Natural killer cell (primary cell): ENCODE measurements at places on chromosomes 12 and 14.

DNA sequence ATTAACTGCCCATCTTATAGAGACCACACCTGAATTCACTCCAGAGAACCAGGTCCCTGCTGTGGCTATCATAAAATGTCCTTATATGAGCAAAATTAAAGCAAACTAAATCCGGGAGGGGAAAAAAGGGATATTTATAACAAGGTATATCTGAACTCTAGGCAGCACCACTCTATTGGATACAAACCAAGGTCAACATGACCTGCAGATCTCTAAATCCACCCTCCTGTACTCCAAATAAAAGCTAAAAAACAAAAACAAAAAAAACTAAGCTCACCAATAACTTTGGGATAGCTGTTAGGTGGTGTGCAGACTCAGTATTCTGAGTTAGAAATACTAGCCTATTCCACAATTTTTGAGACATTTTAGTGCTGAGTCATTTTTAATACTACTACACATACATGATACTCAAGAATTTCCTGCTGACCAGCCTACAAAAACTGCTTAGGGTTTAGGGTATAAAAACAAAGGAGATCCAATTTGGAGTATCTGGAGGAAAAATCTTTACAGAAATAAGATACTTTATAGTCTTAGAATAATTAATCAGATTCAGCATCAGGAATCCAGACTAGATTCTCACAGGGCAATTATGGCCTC is 46.6 kb upstream of the LTBP2 start:
- DNase-seq = no peak
- H3K4me1 ChIP-seq = no peaks in the 10 kb centered on the region
- H3K4me3 ChIP-seq = no peak overlapping the region
- H3K27me3 ChIP-seq = no peaks in the 10 kb centered on the region
- H3K36me3 ChIP-seq = peaks cover 38% of the 10 kb centered on the region
- no peak overlapping the region for H3K27ac ChIP-seq

DNA sequence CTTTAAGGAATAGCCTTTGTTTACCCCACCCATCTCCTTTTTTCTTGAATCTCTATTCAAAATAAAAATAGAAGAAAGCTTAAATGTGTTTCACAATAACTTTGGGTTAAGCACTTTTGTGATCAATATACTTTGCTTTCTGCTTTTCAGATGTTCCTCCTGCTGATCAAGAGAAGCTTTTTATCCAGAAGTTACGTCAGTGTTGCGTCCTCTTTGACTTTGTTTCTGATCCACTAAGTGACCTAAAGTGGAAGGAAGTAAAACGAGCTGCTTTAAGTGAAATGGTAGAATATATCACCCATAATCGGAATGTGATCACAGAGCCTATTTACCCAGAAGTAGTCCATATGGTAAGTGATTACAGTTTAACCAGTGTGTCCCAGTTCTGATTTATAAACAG is 95.0 kb downstream of the PPP2R5C start:
- no peak overlapping the region for H3K27ac ChIP-seq
- H3K4me1 ChIP-seq = peaks cover 38% of the 10 kb centered on the region
- H3K4me3 ChIP-seq = no peak overlapping the region
- no peak for DNase-seq
- H3K27me3 ChIP-seq = no peaks in the 10 kb centered on the region

DNA sequence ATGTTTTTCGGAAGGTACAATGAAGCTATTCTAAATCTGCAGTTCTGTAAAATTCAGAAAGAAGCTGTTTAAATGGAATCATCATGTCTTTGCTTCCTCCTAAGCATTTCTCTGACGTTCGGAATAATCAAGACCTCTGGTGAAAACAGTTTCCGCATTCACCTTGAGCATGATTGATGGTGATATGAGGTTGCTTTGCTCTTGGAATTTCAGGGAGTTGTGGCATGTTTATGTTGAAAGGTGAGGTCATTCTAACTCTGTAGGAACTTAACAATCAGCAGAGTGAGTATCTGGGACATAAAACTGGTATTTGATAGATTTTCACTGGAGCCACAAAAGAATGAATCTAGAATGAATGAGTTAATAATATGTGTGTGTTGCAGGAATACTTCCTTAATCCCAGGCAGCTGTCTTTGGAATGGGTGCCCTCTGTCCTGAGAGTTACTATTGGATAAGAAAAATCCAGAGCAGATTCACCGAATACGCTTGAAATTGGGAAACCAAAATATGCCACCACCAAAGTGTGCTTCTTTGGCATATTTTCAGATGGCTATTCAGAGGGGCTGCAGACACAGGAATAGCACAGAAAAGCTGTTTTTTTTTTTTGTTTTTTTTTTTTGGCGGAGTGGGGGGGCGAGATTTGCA is 599.1 kb downstream of the CCER1 start:
- H3K27me3 ChIP-seq = no peaks in the 10 kb centered on the region
- H3K36me3 ChIP-seq = no peaks in the 10 kb centered on the region
- no peak overlapping the region for H3K4me3 ChIP-seq

GRCh38 chr12:79835377-79835843 is 99.5 kb downstream of the PPP1R12A start:
- peaks cover 3% of the 10 kb centered on the region for H3K4me1 ChIP-seq
- H3K36me3 ChIP-seq = peaks cover 16% of the 10 kb centered on the region
- no peak for DNase-seq
- H3K27me3 ChIP-seq = no peaks in the 10 kb centered on the region
- no peak overlapping the region for H3K4me3 ChIP-seq

GRCh38 chr14:59037086-59037485 is 151.4 kb upstream of the DAAM1 start:
- H3K4me1 ChIP-seq = no peaks in the 10 kb centered on the region
- no peak overlapping the region for H3K27ac ChIP-seq
- DNase-seq = no peak
- H3K4me3 ChIP-seq = no peak overlapping the region
- no peaks in the 10 kb centered on the region for H3K36me3 ChIP-seq

DNA sequence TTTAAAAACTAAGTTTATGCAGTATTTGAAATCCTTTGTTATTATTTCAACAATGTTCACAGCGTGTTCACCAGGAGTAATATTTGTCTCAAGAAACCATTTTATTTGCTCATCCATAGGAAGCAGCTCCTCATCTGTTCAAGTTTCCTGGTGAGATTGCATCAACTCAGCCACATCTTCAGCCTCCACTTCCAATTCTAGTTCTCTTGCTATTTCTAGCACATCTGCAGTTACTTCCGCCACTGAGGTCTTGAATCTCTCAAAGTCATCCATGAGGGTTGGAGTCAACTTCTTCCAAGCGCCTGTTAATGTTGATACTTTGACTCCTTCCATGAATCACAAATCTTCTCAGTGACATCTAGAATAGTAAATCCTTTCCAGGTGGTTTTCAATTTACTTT is 18.0 kb downstream of the CLEC9A start:
- no peaks in the 10 kb centered on the region for H3K4me1 ChIP-seq
- no peak overlapping the region for H3K4me3 ChIP-seq
- DNase-seq = no peak
- H3K36me3 ChIP-seq = no peaks in the 10 kb centered on the region
- peaks cover 3% of the 10 kb centered on the region for H3K27me3 ChIP-seq
- no peak overlapping the region for H3K27ac ChIP-seq

GRCh38 chr14:75559451-75560222 is 18.8 kb upstream of the FLVCR2 start:
- no peak overlapping the region for H3K4me3 ChIP-seq
- no peaks in the 10 kb centered on the region for H3K27me3 ChIP-seq
- H3K27ac ChIP-seq = no peak overlapping the region
- H3K4me1 ChIP-seq = peaks cover 5% of the 10 kb centered on the region
- H3K36me3 ChIP-seq = no peaks in the 10 kb centered on the region
- no peak for DNase-seq

GRCh38 chr14:72852194-72852593 is 41.7 kb downstream of the DPF3 start:
- H3K4me1 ChIP-seq = peaks cover 3% of the 10 kb centered on the region
- no peak overlapping the region for H3K27ac ChIP-seq
- no peak for DNase-seq
- no peak overlapping the region for H3K4me3 ChIP-seq

GRCh38 chr14:68666899-68667298 is 126.0 kb downstream of the ZFP36L1 start:
- no peaks in the 10 kb centered on the region for H3K36me3 ChIP-seq
- H3K27me3 ChIP-seq = no peaks in the 10 kb centered on the region
- DNase-seq = no peak
- H3K4me1 ChIP-seq = peaks cover 15% of the 10 kb centered on the region
- no peak overlapping the region for H3K4me3 ChIP-seq
- H3K27ac ChIP-seq = no peak overlapping the region

- H3K27ac ChIP-seq = peak overlapping the region; percentile 53
- no peaks in the 10 kb centered on the region for H3K36me3 ChIP-seq
- H3K27me3 ChIP-seq = no peaks in the 10 kb centered on the region
- H3K4me1 ChIP-seq = peaks cover 25% of the 10 kb centered on the region
Observed at GRCh38 chr12:2692080-2692479, 102.7 kb upstream of the FKBP4 start.

- no peak for DNase-seq
- H3K27ac ChIP-seq = no peak overlapping the region
- H3K36me3 ChIP-seq = no peaks in the 10 kb centered on the region
- H3K27me3 ChIP-seq = peaks cover 3% of the 10 kb centered on the region
Observed at GRCh38 chr12:47473091-47473490, 232.7 kb downstream of the RPAP3 start.

- no peaks in the 10 kb centered on the region for H3K36me3 ChIP-seq
- H3K27ac ChIP-seq = no peak overlapping the region
- H3K4me1 ChIP-seq = no peaks in the 10 kb centered on the region
Observed at GRCh38 chr14:76531085-76531484, 155.1 kb downstream of the ESRRB start.

- no peaks in the 10 kb centered on the region for H3K27me3 ChIP-seq
- no peak overlapping the region for H3K4me3 ChIP-seq
- H3K4me1 ChIP-seq = no peaks in the 10 kb centered on the region
- no peaks in the 10 kb centered on the region for H3K36me3 ChIP-seq
- no peak for DNase-seq
- H3K27ac ChIP-seq = no peak overlapping the region
Observed at GRCh38 chr14:51733147-51733546, 81.4 kb downstream of the FRMD6 start.

GRCh38 chr14:77206877-77207389 is 25.3 kb downstream of the TMEM63C start:
- H3K36me3 ChIP-seq = no peaks in the 10 kb centered on the region
- DNase-seq = no peak
- no peaks in the 10 kb centered on the region for H3K4me1 ChIP-seq

DNA sequence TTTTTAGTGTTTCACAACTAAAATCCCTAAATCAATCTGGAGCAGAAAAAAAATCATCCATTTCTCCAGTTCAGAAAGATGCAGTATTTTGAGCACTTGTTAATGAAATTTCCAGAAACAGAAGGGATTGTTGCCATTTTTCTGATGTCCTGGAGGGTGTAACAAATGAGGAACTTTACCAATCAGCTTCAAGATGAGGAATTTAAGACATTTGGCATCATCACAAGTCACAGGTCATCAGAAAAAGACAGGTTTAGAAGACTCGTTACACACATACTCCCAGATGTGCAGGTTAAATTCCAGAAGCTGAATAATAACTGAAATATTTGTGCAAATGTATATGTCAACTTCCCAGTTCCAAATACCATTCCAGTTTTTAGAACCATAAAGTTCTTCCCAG is 482 bp upstream of the PSMC1 start:
- no peak for DNase-seq
- no peak overlapping the region for H3K27ac ChIP-seq
- peak overlapping the region; percentile 89 for H3K4me3 ChIP-seq
- H3K27me3 ChIP-seq = peaks cover 2% of the 10 kb centered on the region

- H3K27me3 ChIP-seq = no peaks in the 10 kb centered on the region
- no peak for DNase-seq
Observed at GRCh38 chr12:68915055-68915454, 17.9 kb downstream of the CPM start.

GRCh38 chr12:109573914-109574244 is 285 bp downstream of the MVK start:
- H3K27ac ChIP-seq = peak overlapping the region; percentile 13
- H3K27me3 ChIP-seq = no peaks in the 10 kb centered on the region
- peaks cover 21% of the 10 kb centered on the region for H3K4me1 ChIP-seq
- H3K36me3 ChIP-seq = peaks cover 13% of the 10 kb centered on the region
- H3K4me3 ChIP-seq = peak overlapping the region; percentile 55

GRCh38 chr12:44098786-44099185 is 262.9 kb downstream of the TMEM117 start:
- H3K36me3 ChIP-seq = no peaks in the 10 kb centered on the region
- no peak for DNase-seq
- H3K4me1 ChIP-seq = no peaks in the 10 kb centered on the region
- H3K4me3 ChIP-seq = no peak overlapping the region
- H3K27ac ChIP-seq = no peak overlapping the region
- no peaks in the 10 kb centered on the region for H3K27me3 ChIP-seq
